ENCODE measurements at places on chromosomes 7 and 10.

DNA sequence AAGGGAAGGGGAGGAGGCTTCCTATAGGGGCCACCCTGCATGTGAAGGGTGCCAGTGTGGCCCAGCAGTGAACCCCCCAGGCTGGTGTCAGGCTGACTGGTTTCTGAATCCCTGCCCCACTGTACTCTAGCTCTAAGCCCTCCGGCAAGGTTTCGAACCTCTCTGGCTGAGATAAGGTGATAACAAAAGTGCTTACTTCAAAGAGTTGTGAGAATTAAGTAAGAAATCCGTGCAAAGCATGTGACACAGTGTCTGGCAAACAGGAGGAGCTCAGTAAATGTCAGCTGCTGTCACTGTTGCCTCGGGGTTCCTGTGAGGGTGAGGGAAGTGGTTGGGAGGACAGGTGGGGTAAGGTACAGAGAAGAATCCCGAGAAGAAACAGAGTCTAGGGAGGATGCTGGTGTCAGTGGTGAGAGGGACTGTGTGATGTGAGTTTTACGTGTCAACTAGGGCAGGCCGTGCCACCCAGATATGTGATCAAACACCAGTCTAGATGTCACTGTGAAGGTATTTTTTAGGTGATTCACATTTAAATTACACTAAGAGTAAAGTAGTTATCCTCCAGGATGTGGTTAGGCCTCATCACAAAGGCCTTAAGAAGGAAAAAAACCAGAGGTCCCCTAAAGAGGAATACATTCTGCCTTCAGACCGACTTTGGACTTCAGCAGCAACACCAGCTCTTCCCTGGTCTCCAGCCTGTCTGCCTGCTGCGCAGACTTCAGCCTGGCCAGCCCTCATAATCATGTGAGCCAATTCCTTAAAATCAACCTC is 64.4 kb downstream of the BPGM start:
- DNase-seq: no peak

- DNase-seq: no peak
Measured at GRCh38 chr10:44240584-44241205, 144.2 kb downstream of the CXCL12 start.

- no peak for DNase-seq
Measured at GRCh38 chr7:44920119-44920518, 34.8 kb upstream of the PURB start.

GRCh38 chr7:29230871-29231345 is 36.3 kb downstream of the CHN2 start:
- DNase-seq: no peak

DNA sequence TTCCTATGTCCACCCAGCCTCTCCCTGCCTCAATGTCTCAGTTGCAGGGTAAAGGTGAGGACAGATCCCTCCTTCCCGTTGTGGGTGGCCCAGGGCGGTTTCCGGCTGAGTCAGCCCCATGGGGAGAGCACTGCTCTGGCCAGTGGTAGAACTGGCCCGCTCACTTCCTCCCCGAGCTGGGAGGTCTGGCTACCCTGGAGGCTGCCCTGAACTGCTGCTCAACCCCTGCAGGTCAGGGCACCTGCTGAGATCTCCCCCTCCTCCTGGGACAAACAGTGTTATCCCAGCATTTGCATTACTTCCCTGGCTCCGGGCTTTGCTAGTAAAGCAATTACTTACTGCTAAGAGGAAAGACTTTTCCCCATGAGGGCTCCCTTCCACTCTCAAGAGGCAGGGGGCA is 21.4 kb upstream of the IMPDH1 start:
- no peak for DNase-seq

DNA sequence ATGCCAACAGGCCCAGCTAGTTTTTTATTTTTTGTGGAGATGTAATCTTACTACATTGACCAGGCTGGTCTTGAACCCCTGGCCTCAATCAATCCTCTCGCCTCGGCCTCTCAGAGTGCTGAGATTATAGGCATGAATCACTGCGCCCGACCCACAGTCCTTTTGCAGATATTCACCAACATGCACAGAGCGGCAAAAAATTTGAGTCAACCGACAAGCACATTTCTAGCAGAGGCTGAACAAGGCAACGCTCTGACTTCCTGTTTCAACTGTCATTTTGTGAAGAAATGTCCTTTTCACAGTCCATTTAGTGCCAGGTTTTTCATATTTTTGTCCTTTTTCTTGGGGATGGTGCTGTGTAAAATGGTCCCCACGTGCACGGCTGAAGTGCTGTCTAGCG is 71.1 kb upstream of the KAT6B start:
- DNase-seq: no peak

GRCh38 chr10:103042129-103042528 is 124.0 kb downstream of the CNNM2 start:
- DNase-seq: no peak

DNA sequence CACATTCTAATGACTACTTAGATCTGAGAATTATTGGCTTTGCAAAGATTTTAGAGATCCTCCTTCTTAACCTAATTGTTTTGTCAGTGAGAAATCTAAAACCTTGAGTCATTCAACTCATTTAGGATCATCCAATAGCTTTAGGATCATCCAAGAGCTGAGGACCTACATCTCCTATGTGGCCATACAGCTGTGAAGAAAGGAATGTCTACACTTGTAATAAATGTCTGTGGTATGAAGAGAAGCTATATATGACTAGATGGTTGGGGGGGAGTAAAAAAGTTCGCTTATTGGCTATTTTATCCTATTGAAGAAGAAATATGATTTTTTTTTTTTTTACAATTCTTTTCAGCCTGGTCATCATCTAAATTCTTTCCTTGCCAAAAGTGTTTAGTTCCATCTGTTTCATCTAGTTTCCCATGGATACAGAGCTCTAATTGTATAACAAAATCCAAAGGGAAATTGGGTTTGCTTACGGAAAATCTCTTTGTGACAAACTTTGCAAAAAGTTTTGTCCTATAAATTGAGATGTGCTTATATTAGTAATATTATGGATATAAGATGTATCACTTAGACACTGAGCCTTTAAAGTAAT is 196.7 kb downstream of the PRKG1 start:
- DNase-seq: no peak

DNA sequence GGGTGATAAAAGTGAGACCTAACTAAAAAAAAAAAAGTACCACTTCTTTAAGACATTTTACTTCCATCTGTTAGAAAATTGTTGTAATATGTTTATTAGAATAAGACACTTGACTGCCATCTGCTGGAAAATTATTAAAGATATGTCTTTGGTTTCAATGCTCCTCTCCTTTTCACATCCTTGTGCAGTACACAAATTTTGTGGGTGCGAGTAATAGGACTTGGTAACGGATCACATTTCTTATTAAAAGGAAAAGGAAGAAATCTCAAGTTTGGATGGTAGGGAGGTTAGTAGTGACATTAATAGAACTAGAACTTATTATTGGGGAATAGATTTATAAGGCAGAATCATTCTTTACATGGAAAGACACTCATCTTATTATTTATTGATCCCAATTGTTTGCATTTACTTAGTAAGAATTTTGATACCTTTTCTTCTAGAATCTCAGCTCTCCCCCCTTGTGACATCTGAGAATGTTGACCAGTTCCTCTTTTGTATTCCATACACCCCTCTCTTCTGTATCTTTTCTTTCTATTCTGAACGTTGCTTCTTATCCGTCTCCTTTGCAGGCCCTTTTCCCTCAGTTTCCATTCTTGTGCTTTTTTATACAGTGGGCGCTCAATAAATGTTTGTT is 43.0 kb upstream of the RPA3 start:
- DNase-seq: peak; percentile 34

DNA sequence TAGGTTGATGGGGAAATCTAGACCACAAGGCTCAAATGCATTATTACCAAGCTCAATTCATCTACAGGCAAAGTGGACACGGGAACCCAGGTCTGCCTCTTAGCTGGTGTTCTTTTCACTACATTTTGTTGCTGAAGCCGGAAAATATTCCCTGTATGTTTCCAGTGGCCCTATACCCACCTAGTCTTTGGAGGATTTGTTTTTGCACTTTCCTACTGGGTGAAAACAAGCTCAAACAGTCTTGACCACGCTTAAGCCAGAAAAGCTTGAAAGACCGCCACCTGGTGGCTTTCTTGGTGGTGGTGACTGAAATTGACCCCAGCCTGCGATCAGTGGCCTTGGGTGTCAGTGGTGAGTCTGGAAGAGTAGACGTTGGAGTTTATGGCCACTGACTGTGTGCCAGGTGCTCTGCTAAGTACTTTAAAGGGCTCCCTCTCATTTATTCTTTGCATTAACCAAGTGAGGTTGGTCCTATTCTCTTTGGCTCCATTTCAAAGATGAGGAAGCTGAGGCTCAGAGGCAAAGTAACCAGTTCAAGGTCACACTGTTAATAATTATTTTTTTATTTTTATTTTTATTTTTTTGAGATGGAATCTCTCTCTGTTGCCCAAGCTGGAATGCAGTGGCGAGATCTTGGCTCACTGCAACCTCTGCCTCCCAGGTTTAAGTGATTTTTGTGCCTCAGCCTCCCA is 11.1 kb upstream of the CRTAC1 start:
- DNase-seq: no peak

DNA sequence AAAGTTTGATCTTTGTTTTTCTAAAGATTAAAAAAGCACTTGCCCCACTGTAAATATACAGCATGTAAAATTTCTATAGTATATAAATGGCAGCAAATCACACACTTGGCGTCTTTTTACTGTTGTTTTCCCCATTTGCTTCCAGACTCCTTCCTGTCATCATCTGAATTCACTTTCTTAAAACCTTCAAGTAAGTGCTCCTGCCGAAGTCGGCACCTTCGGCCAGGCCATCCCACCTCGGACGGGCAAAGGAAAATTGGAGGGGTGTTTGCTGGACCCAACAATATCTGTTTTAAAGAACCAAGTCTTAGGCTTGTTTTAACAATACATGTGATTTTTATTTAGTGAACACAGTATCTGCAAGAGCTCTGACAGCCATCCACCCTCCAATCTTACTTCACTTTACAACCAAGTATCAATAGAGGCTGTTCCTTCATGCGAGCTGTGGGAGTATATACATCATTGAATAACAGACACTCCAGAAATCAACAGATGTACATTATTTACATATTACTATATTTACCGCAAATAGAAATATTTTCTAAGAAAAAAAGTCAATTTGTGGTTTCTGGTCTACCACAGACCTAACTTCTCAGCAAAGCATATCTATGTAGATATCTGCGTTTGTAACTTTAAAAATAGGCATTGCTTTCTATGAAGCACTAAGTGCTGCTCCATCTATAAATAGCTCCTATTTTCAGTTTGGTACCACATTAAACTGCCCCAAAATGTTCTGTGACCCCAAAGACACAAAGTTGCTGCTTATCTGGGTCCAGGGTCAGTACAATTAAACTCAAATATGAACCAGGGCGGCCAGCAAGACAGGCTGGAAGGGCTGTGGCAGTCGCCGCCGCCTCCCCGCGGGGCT is 110.7 kb downstream of the CYTH3 start:
- no peak for DNase-seq

- DNase-seq: no peak
Measured at GRCh38 chr7:127844165-127844564, 187.1 kb downstream of the LRRC4 start.

DNA sequence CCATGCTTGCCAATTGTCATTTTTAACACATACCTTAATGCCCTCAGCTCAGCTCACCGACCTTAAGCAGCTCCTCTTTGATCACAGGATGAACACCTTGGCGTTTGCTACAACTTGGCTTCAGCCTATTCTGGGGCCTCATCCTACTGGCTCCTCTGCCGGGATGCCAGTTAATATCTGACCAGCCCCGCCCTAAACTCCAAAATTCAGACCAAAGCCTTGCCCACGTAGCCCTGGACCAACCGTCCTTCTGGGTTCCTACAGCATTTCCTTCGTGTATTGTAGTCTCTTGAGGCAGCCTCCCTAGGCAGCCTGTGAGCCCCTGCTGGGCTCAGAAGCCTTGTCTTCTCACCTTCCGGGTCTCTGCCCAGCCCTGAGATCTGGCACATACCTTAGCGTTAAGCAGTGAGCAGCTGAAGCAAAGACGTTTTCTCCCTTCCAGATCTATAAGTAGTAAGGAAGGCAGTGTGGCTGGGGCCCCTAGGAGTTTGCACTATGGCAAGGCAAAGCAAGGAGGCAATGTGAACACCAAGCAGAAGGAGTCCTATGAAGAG is 836 bp downstream of the ENO4 start:
- DNase-seq: no peak

DNA sequence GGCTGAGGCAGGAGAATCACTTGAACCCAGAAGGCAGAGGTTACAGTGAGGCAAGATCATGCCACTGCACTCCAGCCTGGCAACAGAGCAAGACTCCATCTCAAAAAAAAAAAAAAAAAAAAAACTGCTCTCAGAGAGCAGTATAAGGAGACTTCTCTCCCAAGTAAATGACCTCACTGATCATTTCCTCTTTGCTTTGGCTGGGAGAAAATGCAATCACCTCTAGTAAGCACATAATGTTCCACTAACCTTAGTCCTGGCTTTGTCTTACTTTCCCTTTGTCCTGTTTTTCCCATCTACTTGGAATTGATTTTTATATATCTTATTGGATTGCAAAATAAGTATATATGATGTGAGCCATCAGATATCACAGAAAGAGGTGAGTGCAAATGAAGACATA is 2.5 kb downstream of the SLC25A13 start:
- DNase-seq: no peak

GRCh38 chr7:37076668-37077067 is 352.4 kb upstream of the AOAH start:
- DNase-seq: no peak

DNA sequence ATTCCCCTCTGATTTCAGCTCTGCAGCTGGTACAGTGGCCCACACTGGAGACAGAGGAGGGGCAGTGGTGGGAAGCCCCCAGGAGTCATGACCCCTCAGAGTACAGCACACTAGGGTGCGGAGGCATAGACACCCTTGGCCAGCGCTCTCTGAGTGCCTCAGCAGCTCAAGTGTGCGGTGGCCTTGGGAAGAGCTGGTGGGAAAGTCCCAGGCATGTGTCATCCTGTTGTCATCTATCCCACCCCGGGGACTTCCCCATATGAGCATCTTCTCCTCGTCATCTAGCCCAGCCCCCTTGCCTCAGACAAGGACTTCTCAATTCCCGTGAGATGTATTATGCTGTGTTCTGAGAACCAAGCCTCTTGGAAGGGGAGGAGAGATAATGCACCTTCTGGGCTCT is 15.6 kb upstream of the PPIF start:
- DNase-seq: peak; percentile 80
